ENCODE measurements at places on chromosomes 13 and 19.

- no peak for DNase-seq
Measured at GRCh38 chr13:44368599-44369368, 4.8 kb upstream of the SERP2 start.

DNA sequence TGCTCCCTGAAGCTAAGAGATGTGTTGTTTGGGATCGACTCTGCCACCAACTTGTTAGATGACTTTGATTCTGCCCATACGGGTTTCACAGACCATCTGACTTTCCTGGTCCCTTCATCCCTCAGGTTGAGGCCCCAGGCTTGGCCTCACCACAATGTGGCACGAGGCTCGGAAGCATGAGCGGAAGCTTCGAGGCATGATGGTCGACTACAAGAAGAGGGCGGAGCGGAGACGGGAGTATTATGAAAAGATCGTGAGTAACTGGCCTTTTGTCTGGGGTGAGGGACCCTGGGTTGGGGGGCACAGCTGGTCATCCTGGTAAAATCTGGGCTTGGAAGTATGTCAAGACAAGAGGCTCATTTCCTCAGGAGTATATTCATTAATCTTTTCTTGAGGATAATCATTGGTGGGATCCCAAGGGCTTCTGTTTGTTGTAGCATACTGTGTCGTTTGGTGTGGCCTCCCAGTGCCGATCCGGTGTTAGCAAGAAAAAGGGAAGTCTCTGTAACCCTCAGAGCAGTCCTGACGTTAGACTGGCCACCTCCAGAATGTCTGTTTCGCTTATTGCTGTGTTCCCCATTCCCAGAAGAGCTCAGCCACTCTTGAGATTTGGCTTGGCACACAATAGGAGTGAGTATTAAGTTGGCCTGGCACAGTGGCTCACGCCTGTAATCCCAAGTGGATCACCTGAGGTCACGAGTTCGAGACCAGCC is 1.4 kb downstream of the CLASRP start:
- no peak for DNase-seq

DNA sequence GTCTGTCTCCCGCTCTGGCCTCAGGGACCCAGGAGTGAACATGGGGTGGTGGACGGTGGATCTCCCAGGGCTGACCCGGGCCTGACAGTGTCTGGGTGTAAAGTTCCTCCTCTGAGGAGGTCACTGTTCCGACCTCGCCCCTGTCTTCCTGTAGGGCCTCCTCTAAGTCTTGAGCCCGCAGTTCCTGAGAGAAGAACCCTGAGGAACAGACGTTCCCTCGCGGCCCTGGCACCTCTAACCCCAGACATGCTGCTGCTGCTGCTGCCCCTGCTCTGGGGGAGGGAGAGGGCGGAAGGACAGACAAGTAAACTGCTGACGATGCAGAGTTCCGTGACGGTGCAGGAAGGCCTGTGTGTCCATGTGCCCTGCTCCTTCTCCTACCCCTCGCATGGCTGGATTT is at the start of gene SIGLEC9:
TSS of gene SIGLEC9 (plus strand) at position 178 of the 400 bp plus-strand sequence. CDS start at position 247, 69 bp downstream.
- no peak for DNase-seq

- DNase-seq = no peak
Measured at GRCh38 chr13:88153353-88153752, 482.2 kb downstream of the SLITRK5 start.

DNA sequence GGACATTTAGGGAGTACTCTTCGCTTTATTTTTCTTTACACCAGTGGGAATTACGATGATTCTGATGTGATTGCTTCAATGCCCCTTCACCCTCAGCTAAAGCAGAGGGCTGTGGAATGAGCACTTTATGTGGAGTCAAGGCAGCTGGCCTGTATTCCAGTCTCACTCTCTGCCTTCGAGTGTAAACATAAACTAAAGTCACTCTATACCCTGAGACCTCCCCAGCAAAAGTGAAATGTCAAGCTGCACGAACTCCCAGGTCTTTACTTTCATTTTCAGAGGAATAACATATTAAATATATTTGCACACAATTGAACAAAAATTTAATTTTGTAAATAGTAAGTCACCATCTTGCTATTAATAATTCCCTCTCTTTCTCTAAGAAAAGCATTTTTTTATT is 557.1 kb downstream of the DACH1 start:
- no peak for DNase-seq

DNA sequence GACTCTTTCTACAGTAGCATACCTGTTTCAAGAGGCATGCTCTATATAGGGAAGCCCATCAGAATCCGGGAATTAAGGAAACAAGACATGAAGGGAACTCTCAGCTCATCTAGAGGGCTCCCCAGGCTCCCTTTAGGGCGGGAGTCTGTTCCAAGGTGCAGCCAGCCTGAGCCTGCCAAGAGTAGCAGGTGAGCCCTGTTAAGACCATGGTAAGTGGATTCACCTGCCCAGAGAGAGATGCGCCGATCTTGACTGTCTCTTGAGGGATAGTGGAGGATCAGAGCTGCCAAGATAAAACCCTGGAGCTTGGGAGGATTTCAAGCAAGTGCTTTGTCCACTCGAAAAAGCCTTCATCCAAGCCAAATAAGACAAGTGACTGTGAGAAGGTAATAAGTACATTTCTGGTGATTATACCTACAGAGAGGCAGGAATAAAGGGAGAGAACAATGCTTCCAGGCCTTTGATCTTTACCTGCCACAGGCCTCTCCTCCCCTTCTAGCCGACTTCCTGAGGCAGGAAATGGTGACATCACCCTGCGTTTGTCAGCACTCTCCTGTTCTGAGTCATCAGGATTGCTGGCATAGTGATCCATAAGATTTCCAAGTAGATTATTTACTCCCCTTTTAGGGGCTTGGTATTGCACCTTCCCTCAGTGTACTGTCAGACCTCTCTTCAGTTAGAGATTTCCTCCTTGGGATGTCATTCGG is 31.5 kb downstream of the KLF5 start:
- DNase-seq = no peak

DNA sequence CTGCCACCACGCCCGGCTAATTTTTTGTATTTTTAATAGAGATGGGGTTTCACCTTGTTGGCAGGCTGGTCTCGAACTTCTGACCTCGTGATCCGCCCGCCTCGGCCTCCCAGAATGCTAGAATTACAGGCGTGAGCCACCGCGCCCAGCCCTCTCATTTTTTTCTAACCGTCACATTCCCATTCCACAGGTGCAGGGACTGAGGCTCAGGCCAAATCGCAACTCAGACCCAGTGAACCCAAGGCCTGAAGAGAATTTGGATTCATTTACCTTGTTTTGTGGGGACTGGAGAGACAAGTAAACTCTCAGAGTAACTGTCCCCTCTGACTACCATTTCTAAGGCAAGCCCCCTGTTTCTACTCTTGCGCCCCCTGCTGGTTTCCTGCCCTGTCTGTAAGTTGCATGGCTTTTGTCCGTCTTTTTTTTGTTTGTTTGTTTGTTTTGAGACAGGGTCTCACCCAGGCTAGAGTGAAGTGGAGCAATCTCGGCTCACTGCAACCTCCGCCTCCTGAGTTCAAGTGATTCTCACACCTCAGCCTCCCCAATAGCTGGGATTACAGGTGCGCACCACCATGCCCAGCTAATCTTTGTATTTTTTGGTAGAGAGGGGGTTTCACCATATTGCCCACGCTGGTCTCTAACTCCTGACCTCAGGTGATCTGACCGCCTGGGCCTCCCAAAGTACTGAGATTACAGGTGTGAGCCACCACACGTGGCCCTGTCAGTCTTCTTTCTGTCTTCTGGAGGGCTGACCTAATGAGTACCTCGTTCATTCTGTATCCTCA is 2.3 kb upstream of the STRN4 start:
- DNase-seq = peak; percentile 51

DNA sequence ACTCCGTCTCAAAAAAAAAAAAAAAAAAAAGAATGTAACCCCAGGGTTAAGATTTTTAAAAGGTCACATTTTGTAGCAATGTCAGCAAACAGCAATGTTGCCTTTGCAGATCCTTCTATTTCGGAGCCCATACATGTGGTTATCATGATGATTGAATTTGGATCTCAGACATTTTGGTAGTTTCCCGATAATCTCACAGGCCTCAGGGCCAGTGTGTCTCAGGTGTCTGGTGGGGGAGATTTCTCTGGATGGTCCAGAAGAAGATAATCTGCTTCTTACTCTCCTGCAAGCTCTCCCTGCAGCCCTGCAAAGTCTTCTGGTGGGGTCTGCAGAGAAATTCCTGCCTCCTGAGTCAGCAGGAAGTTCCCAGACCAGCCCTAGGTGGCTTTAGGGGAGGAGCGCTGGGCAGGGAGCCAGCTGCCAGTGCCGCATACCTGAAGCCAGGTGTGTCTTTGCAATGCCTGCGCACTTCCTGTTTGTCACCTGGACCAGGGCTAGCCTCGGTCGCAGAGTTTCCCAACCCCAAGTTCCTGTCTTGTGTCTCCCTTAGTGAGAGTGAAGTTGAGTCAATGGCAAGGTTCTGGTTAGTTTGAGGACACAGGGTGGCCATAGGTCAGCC is 1.4 kb downstream of the SH2D3A start:
- no peak for DNase-seq

- no peak for DNase-seq
Measured at GRCh38 chr19:46493236-46494145, 2.2 kb downstream of the PNMA8B start.

DNA sequence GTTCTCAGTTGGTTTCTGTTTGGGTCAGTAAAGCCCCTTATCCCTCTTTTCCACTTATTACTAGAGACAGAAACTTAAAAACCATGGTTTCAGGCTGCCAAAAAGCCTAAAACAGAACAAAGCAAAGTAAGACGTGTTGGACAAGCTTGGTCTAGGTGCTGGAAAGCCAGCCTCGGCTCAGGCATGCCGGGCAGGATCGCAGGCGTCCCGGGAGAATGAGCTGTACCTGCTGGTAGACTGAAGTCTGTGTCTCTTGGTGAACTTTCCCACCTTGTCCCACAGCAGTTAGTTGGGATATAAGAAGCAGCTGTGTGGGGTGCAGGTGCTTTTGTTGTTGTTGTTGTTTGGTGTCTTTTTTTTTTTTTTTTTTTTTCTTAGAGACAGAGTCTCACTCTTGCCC is 20.8 kb downstream of the PRAM1 start:
- no peak for DNase-seq

Data from stimulated activated CD4-positive, alpha-beta T cell treated with anti-CD3 and anti-CD28 coated beads, Interleukin-12 subunit alpha, Interleukin-12 subunit beta, amount 100 ng/mL, for 48 hours (primary cell).